ENCODE measurements at places on chromosomes 2 and 18.

DNA sequence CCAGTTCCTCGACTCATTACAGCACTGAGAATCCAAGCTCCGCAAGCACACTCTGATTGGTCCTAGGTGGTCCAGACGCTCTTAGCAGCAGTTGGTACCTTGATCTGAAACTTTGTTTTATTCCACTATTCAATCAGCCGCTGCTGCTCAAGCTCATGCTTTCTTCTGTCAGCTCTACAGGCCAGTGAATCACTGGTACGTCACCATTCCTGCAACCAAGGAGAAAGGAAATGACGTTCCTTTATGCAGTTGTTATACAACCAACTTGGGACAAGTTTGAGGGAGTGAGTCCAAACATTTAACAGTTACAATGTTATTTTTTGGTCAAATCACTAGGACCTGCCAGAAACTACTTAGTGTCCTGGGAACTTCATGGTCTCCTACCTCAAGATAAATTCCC lies 398.8 kb upstream of the TMEFF2 start:
- no peak for DNase-seq

DNA sequence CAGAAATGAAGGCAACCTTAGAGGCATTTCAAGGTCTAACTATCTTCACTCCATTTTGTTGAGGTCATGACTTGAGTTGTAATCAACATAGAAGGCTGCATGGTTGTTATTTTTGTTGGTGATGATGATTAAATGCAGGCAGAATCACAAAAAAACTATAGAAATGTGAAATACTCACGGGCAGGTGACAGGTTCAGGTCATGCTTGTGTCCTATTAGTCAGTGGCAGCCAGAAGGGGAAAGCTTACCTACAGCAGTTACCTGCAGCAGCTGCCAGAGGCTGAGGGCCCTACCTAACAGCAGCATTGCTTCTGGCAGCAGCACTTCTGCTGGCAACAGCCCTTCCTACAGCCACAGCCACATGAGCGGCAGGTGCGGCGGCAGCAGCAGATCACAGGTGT lies 394 bp downstream of the SCYGR3 start:
- no peak for DNase-seq

DNA sequence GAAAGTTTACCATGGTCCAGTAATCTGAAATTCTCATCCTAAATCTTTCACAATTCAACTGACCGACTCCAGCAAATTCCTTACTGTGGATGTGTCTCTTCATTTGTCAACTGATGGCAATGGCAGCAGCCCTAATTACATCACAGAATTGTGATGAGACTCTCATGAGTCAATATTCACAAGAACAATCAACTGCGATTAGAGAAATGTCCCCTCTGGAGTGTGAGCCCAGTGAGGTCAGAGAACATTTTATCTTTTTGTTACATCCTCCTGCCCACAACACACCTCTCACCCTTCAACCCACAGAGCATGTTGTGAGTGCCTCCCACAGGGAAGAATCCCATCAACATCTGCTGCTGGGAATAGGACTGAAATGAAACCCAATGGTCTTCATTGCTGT lies 73.6 kb downstream of the CD226 start:
- no peak for DNase-seq

DNA sequence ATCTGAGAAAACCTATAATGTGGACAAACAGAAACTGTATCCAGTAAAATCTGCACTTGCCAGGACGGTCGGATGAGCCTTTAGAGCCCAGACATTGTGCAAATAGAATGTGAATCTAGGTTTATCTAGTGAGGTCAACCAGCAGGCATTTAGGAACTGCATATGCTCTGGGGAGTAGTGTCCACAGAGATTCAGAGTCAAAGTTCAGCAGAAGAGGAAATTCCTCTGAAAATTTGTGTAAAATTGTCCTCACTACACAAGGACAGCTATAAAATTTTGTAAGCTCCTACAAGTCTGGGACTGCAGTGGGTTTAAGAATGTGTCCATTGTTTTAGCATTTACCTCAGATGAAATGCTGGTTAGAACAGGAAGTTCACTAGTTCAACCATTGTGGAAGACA lies 9.8 kb upstream of the NDUFV2 start:
- DNase-seq, result no peak

- no peak for DNase-seq
Measured at GRCh38 chr18:79195716-79196683, 126.8 kb downstream of the ATP9B start.

- no peak for DNase-seq
Measured at GRCh38 chr2:545711-546650, 131.2 kb downstream of the TMEM18 start.

- DNase-seq, result no peak
Measured at GRCh38 chr2:160294889-160295288, 94.8 kb upstream of the ITGB6 start.

- no peak for DNase-seq
Measured at GRCh38 chr2:49162151-49162550, 7.8 kb upstream of the FSHR start.

GRCh38 chr18:41599466-41599865 lies 355.6 kb upstream of the PIK3C3 start:
- DNase-seq, result no peak

All from stimulated activated CD4-positive, alpha-beta T cell treated with anti-CD3 and anti-CD28 coated beads, Interleukin-1b, Interleukin-23, amount 100 ng/mL, for 1 hour (primary cell).